ENCODE measurements at places on chromosomes 13 and 19. TPM values are rescaled to one million over a fixed set of nuclear protein-coding genes. Genes with fewer than 3 reads are reported as not detected.

DNA sequence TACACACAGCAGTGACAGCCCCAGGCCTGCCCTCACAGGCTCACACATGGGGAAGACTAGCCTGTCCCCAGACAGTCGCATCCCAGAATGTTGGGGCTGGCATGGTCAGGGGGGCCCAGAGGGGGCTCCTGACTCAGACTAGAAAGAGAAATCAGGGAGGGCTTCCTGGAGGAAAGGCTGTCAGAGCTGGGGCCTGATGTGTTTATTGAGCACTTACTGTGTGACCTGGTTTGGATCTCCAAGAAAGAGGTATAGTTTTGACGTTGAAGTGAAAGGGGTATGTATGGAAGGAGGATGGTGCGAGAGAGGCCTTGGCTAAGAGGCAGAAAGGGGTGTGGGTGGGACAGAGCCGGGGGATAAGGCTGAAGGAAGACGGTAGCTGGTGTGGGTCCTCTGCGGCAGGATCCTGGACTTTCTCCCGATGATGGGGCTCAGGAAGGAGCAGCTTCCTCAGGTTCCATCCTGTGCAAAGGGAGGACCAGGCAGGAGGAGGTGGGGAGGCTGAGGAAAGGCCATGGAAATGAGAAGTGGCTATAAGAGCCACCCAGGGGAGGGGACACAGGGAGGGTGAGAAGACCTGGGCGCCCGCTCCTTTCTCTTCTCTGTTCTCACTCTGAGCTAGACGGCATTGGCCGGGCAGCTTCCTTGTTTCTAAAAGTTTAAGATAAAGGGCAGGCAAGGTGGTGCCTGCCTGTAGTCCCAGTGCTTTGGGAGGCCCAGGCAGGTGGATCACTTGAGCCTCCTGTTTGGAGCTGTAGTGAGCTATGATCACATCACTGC lies 16.1 kb upstream of the BCL3 start:
- DNase-seq: no peak

ERICH6B gene
- polyA plus RNA-seq: not detected

DNAJB1 gene
- polyA plus RNA-seq: 12.6 TPM

GRCh38 chr13:28699246-28699645 lies 19.5 kb downstream of the SLC46A3 start:
- no peak for DNase-seq

GRCh38 chr19:12346896-12347295 lies 13.5 kb upstream of the ZNF563 start:
- no peak for DNase-seq

- DNase-seq: no peak
Measured at GRCh38 chr19:49349567-49349966, 12.6 kb downstream of the TEAD2 start.

- no peak for DNase-seq
Measured at GRCh38 chr13:74406420-74406819, 272.2 kb upstream of the KLF12 start.

GRCh38 chr13:52793515-52794061 lies 54.0 kb upstream of the CNMD start:
- no peak for DNase-seq

CEACAM4 gene
- 3.3 TPM for polyA plus RNA-seq
